Left renal cortex interstitium (tissue), 4 donors: ENCODE measurements at places on chromosomes 1 and 21.

- no peak for DNase-seq
Observed at GRCh38 chr21:35824136-35824535, 236.2 kb downstream of the SETD4 start.

GRCh38 chr1:40372658-40373322 lies 737 bp upstream of the SMAP2 start:
- no peak for DNase-seq

DNA sequence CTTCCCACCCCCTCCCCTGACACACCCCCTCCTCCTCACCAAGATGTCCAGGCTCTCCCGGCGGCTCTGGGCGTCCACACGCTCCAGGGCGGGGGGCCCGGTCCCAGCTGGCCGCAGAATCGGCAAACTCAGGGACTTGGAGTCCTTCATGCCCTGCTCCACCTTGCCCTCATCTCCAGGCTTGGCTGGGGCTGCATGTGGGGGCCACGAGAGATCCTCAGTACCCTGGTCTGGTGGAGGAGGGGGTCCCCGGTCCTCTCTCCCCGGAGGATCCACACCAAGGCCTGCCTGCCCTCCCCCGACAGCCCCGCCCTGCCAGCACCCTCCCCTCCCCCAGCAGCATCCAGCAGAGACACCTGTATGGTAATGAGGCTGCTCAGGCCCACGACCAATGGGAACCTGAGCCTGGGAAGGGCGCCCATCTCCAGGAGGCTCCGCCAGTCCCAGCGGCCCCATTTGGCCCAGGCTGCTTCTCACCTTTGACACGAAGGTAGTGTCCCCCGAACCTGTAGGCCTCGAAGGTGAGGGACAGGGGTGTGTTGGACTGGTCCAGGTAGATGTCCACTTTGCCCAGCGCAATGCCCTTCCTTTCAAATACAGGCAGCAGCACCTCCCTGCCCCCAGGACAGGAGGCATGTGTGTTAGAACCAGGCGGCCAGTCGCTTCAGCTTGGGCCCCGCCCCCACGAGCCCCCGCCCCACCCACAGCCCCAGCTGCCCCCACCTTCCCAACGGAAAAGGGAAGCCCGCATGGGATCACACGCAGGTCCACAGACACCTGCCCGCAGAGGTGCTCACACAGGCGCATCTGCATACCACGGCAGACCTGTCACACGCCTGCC lies 8.2 kb upstream of the TNFRSF25 start:
- no peak for DNase-seq

DNA sequence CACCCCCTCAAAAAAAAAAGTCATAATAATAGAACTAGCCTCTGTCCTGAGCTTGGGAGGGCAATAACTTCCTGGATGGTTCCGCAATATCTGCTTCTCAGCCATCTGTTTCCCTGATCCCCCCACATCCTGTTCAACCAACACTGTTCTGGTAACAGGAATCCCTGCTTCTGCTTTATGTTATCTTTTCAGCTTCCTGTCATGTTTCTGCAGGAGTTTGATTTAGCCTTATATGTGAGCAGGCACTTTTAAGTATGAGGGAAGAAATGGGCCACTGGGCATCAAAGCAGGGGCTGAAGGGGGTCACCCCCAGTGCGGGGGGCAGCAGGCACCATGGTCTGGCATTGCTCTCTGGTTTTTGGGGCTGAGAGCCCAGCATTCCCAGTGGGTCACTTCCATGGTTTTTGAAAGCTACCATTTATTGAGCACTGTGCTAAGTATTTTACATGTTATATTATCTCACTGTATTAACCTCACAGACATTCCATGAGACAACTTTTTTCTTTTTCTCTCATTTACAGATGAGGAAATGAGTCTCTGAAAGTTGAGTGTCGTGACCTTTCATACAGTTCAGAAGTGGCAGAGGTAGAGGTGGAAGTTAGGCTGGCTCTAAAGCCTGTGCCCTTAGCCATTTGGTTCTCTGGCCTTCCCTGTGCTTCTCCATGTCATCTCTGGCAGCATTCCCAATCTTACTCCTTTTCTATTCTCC lies 61.9 kb downstream of the DNTTIP2 start:
- no peak for DNase-seq

- DNase-seq = no peak
Observed at GRCh38 chr1:42258218-42258617, 76.8 kb downstream of the FOXJ3 start.

DNA sequence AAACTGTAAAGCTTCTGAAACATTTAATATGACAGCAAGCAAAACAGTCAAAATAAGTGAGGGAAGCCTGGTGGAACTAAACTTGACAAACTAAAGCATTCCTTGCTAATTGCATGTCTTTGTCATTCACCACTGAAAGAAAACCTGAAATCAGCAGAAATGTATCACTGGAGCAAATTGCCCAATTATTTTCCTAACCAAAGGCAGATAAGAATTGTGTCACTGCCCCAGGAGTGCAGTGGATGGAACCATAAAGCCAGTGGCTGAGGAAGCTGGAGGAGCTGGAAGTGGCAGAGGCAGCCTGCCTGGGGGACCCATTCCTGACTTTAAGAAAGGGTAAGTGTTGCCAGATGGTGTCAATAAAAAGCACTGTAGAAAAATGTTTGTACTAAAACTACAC lies 2.7 kb upstream of the SLC30A10 start:
- no peak for DNase-seq

GRCh38 chr21:42809171-42809570 lies 70.2 kb downstream of the WDR4 start:
- no peak for DNase-seq

DNA sequence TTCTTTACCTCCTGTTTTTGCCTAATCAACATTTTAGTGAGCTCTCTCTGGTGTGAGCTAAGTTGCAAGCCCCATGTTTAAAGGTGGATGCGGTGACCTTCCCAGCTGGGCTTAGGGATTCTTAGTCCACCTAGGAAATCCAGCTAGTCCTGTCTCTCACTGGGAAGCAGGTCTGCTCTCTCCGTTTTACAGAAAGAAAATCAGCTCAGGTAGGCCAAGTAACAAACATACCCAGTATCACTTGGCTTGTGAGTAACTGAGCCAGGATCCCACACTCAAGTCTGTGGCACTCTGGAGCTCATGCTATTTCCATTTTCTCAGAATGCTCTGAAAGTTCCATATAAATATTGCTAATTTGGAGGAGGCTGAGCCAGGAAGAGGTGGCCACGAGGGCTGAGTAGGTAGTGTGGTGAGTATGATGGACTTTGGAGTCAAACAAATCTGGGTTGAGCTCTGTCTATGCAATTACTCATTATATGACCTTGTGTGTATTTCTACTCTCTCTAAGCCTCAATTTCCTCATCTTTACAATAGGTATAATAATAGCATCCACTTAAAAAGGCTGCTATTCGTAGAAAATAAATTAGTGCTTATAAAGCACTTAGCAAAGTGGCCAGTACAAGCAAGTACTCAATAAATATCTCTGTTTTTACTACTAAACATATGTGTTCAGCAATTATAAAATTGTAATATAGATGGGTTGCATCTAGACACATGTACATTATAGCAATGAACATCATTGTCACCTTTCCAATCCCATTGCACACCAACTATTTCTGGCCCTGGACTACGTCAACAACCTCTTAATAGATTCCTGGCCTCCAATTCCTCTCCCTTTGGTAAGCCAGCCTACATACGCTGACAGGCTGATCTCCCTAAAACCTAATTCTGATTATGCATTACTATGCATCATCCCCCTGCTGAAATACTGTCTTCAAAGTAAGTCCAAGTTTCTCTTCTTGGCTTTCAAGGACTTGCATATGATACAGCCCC lies 32.7 kb upstream of the DHCR24 start:
- no peak for DNase-seq

DNA sequence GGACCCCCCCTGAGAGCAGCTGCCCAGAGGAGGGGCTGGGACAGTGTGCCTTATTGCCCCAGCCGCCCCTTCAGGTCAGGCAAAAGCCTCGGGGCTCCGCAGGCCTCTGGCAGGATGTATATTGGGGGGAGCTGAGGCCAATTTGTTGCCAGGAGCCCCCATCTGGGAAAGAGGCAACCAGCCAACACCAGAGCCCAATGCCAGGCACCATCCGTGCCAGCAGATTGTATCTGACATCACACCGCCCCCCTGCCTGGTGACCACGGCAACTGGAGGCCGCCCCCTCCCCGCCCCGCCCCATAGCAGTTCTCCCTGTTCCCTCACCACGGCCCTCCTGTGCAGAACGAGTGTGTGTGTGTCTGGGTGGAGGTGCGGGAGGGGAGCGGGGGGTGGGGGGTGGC lies 3.6 kb upstream of the PLEKHG5 start:
- DNase-seq = no peak

DNA sequence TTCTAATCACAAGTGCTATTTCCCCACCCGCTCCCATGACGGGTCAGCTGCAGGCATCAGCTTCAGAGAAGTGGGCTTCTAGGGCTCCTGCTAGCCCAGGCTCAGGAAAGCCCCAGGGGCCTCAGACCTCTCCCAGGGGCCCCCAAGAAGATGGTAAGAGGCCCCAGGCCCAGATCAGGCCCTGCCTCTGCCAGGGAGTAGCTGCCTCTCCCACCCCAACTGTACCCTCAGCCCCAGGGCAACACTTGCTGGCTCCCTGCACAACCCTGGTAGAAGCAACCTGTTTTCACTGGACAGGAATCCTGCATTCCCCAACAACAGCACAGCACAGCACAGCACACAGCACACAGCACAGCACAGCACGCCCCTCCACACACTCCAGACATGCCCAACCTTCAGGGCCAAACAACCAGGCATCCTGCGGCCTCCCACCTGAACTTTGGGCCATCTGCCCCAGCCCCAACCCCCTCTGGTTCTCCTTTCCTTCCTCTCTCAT lies 6.5 kb downstream of the BLACAT1 start:
- no peak for DNase-seq

GRCh38 chr1:13807209-13807608 lies 107.2 kb downstream of the PRDM2 start:
- no peak for DNase-seq

DNA sequence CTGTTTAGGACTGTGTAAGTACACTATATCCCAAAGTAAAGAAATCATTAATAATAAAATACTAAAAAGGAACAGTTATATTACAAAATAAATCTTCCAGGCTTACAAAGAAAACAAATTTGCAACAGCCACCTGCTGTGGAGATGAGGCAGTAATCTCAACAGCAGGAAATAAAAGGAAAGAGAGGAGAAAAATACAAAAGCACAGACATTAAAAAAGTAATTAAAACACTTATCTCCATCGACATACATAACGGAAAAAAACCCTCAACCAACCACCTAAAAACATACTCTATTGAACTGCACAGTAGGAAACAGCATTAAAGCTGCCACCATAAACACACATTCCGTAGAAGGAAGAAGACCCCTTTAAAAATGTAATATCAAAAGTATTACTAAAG lies 317.6 kb downstream of the DPYD start:
- DNase-seq = no peak

GRCh38 chr1:222728746-222729145 lies 8.3 kb upstream of the FAM177B start:
- DNase-seq = no peak

GRCh38 chr1:169696273-169697100 lies 14.9 kb downstream of the SELL start:
- no peak for DNase-seq

GRCh38 chr1:93827633-93828366 lies 51.2 kb downstream of the DNTTIP2 start:
- DNase-seq = no peak

GRCh38 chr1:151616505-151616849 lies 4.6 kb downstream of the SNX27 start:
- no peak for DNase-seq

DNA sequence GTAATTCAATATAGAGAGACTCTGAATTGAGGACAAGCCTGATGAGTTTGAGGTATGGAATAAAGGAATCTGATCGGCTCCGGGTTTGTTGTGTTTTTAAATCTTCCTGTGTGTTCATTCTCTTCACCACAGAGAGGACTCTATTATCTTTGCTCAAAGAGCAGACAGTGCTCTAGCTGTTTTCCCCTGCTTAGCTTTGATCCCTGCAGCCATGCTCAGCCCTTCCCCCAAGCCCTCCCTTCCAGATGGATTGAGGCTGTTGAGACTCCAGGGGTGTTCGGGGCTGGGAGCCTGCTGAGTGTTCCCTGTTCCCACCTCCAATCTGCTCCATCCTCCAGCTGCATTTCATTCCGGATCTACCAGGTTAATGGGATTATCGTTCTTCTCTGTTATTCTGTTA lies 74.2 kb upstream of the CXADR start:
- DNase-seq = no peak

DNA sequence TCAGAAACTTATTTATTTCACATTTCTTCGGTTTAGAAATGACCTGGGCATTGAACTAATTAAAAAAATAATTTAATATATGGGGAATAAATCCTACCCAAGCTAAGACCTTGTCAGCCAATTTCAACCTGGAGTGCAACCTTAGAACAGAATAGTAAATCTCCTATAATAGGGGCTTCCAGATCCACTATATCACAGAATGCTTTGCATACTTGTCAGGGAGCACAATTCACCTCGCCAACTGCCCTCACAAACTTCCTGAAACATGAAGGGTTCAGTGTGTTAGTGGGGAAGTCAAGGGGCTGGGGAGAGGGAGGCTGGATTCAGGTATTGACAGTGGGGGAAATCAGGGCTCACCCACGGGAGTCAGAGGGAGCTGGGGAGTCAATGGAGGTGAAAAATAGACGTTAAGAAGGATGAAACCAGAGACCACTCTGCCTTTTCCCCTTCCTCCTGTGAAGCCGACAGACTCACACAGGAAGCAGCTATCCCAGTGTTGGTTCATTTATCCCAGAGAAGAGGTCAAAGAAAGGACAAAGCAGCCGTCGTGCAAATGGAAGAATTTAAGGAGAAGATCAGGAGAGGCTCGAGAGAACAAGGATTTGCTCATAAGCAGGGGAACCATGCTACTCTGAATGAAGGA lies 453.3 kb downstream of the NUF2 start:
- peak; percentile 44 for DNase-seq

DNA sequence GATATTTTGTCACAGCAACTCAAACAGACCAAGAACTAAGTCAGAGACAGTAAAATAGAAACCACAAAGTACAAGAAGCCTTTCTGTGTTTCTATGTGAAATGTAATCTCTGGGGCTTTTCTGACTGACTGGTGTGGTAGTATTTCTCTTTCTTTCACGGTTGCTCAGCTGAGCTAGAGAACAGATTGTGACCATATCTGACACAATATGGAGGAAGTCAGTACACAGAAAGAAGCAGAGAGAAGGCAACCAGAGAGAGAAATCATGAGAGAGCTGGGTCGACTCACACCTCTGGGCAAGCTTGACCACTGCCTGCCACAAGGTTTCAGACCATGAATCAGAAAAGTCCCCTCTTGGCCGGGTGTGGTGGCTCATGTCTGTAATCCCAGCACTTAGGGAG lies 208.9 kb upstream of the GREM2 start:
- no peak for DNase-seq
